Endothelial cell of umbilical vein (primary cell): ENCODE measurements at places on chromosomes 12 and 14. TPM values are rescaled to one million over a fixed set of nuclear protein-coding genes. Genes with fewer than 3 reads are reported as not detected.

Gene ARF6
- total RNA-seq, result 73.2 and 73.6 TPM in 2 replicates

Gene LMNTD1
- not detected in 2 replicates for total RNA-seq

Gene RTL1
- not detected in 2 replicates for total RNA-seq

DNA sequence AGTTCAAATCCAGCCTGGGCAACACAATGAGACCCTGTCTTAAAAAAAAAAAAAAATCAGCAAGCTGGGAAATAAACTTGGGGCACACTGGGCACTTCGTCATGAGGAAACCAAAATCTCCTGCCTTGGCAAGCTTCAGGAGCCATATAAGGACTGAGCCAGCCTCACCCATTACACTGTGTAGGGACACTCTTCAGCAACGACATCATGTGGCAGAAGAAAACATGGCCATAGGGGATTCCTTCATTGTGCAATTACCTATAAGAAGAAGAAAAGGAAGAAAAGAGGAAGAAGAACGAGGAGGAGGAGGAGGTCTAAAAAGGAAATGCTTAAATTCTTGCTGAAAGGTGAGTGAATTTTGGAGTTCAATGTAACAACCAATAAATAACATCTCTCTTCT, 26.1 kb upstream of the IFNG start:
- DNase-seq, result no peak
- no peaks in the 10 kb centered on the region for H3K36me3 ChIP-seq
- H3K27me3 ChIP-seq, result no peaks in the 10 kb centered on the region
- H3K4me1 ChIP-seq, result no peaks in the 10 kb centered on the region
- no peak overlapping the region for H3K4me3 ChIP-seq

DNA sequence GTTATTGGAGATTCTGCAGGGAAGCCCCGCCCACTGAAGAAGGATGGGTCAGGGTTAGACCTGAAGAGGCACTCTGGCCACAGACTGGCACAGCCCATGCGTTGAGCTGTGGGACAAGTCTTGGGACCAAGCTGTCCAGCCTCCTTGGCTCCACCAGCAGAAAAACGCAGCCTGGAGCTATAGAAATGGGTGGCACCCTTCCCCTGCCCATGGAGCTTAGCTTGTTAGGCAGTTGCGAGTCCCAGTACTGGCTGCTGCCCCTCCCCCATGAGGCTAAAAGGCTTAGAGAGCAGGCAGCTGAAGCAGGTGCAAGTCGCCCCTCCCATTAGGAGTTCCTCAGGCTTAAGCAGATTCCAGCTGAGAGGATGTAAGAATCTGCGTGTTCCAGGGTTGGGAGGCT, 1124.0 kb upstream of the TMEM132C start:
- H3K4me3 ChIP-seq, result no peak overlapping the region
- H3K27ac ChIP-seq, result no peak overlapping the region
- no peak for DNase-seq
- no peaks in the 10 kb centered on the region for H3K36me3 ChIP-seq
- no peaks in the 10 kb centered on the region for H3K4me1 ChIP-seq

- H3K36me3 ChIP-seq, result no peaks in the 10 kb centered on the region
- H3K4me1 ChIP-seq, result no peaks in the 10 kb centered on the region
- DNase-seq, result no peak
- peaks cover 44% of the 10 kb centered on the region for H3K27me3 ChIP-seq
These were observed 53.9 kb downstream of the SMUG1 start for GRCh38 chr12:54134850-54135249.

DNA sequence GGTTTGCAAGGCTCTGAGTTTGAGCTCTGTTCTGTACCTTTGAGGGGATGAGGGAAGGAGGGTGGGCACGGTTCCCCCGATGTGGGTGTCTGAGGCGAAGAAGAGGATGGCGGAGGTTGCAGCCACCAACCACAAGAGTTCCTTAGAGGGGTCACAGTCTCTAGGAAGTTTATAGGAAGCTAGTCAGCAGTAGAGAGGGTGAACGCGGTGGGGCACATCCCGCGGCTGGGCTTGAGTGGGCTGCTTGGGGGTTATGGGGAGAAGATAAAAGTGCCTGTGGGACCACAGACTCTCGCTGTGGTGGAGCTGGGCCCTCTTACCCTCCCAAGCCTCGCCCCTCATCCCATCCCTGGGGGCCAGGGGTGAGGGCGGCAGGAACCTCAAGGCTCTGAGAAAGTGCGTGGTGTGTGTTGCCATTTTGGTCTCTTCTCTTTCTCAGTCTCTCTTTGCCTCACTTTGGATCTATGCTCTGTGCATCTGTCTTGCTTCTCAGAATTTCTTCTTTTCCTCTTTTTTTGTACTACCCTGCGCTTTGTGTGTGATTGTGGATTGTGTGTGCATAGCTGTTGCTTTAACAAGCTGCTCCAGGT, 2.7 kb downstream of the CD4 start:
- no peaks in the 10 kb centered on the region for H3K36me3 ChIP-seq
- peaks cover 10% of the 10 kb centered on the region for H3K27me3 ChIP-seq
- H3K4me3 ChIP-seq, result no peak overlapping the region
- no peaks in the 10 kb centered on the region for H3K4me1 ChIP-seq
- DNase-seq, result no peak
- H3K27ac ChIP-seq, result no peak overlapping the region
